ENCODE measurements at places on chromosomes 4 and X.

DNA sequence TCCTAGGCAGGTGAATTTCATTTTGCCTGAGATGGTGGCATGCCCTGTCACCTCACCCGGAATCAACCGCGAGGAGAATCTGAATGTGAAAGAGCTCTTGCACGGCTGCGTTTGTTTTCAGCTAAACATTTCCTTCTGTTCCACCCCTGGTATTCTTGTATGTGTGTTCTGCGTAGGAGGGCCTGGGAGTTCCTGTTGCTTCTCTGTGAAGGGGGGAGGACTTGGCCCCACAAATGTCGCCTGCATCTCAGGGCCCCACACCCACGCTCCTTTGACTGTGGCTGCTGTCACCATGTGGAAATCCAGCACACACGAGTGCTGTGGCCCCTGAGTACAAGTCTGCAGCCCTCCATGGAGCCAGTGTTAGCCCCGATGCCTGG, 45.8 kb upstream of the CLCN4 start:
- DNase-seq, result no peak

DNA sequence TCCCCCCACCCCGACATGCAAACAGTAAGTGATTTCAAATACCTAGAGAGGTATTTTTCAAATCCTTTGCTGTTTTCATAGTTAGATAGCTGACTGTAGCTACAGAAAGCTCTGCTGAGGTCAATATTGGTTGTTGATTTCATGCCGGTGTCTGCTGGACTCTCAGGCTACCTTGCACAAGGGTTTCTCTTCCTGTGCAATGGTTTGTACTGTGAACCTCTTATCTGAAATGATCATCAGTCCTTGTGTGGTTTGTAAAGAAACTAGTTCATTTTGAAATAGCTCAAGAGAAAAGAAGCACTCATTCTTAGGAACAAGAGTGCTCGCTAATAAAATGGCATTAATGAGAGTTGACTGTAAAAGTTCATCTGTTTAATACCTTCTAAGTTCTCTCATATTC, 2.1 kb downstream of the MTM1 start:
- no peak for DNase-seq

DNA sequence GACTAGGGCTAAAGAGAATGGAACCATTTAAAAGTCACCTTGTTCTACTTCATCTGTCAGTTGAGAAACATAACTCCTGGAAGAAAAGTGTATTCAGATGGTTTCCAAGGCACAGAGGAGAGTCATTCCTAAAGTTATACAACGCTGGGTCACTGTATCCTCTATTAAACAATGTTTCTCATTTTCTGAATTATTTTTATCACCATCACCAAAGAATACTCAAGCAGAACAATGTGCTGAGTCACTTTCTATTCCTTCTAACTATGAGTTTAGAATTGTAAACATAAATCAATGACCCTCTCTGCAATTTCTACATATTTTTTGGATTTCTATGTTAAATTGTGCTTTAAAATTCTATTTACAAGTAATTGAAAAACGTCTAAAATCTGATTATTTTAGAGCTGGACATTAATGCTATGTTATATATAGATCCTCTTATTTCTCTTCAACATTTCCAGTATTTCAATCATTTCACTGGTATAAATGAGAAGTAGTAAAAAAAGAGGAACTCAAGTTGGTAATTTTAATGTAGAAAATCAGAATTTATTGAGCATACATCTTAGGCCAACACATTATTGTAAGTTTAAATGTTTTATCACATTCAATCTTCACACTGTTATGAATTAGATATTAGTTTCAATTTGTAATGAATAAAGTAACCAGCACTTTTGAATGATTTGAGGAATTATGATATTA, 7.5 kb downstream of the DTHD1 start:
- DNase-seq, result no peak

GRCh38 chr4:109432203-109432602, 1.4 kb upstream of the SEC24B start:
- DNase-seq, result no peak

DNA sequence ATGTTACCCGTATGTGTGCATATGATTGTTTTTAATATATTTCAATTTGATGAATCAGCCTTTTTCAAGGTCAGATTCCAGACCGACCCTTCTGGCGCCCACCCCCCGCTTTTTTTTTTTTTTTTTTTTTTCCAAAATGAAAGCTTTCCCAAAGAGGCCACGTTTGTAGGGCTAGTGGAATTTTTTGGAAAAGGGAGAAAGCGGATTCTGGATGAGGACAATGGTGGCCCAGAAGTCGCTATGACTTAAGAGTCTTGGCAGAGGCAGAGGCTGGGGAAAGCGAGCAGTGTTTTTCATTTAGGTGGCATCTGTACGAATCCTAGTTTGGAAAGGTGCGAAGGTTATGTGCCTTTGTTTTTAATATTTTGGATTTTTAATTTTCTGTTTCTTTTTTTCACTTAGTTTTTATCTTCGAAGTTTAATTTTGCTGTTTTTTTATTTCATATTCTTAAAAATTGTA, 14.6 kb downstream of the NDUFB11 start:
- no peak for DNase-seq

DNA sequence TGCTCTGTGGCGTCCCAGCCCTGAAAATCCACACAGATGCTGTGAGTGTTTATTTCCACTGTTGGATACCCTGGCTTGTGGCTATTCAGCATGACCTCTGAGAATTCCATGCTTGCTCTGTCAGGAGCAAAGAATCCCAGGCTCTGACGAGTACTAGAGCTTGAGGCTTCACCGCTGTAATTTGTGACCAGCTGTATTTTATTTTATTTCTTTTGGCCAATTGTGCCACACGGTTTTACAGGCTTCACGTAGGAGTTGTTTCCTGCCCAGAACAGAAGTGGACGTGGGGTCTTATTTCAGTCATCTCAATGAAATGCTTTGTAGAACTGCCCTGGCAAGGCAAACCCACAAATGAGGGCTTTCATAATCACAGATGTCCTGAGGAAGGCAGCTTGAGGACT, 69.4 kb upstream of the CLDN34 start:
- DNase-seq, result no peak

- DNase-seq, result no peak
These were observed 354.6 kb downstream of the GRID2 start for GRCh38 chr4:92658318-92658717.

DNA sequence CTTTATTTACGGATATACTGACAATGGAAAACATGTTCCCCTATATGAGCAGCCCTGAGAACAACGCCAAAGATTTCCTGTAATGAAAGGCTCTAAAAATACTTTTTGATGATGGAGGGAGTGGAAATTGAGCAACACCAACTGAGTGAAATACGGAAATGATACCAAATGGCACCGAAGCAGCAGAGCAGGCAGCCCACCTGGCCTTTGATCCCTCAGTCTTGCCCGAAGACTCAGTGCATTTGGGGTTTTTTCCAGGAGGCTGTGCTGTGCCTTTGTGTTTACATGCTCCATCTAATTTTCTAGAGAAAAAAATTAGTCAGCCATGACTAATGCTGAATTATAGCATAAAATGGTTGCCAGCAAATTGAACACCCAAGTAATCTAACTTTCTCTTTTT, 169.9 kb upstream of the RBPJ start:
- DNase-seq, result no peak

GRCh38 chr4:5381961-5382441, 326.4 kb downstream of the EVC2 start:
- DNase-seq, result no peak

DNA sequence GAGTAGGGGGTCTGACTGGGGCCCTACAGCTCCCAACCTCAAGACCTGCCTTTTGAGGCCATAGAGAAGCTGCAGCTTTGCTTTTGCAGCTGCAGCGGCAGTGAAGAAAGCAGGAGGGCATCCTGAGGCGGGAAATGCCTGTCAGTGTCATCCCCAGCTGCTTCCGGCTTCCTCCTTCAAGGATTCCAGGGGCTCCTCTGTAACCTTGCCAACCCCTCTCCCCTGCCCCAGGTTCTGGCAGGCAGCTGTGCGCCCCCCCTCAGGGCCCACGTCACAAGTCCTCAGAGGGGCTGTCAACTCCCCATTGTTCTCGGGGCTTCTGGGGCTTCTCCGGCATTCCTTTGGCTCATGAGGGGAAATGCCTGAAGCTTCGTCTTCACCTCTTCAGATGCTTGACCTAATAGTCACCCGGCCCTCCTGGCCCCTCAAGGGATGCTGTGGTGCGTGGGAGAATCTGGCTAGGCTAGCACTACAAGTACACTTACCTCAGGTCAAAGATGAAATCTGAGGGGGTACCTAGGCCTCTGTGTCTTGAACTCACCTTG, 31.9 kb downstream of the APLN start:
- DNase-seq, result no peak

GRCh38 chr4:13541176-13541604, 3.1 kb downstream of the NKX3-2 start:
- no peak for DNase-seq

GRCh38 chrX:81959964-81960363, 758.1 kb downstream of the SH3BGRL start:
- DNase-seq, result no peak

DNA sequence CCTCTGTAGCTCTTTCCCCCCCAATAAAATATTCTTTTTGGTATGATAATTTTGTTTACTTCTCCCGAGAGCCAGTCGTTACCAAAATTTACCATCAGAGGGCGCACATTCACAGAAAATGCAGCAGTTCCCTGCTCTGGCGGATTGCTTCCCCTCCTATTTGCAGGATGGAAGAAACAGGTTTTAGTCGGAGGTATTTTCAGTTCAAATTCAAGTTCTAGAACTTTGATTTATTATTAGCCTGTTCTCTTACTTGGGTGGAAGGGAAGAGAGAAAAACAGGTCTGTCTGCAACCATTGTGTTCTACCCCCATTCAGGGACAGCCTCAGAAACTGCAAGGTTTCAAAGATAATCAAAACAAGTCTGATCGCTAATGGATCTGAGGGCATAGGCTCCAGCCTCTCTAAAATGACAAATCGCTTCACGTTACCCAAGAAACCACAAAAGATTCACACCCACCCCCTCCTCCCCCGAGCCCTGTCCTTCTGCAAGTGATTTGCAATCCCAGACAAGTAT, 263.8 kb upstream of the RPS6KA3 start:
- DNase-seq, result peak; percentile 7

GRCh38 chr4:139295206-139295941, 5.9 kb upstream of the NAA15 start:
- DNase-seq, result peak; percentile 83

- no peak for DNase-seq
These were observed 291.7 kb downstream of the KCNIP4 start for GRCh38 chr4:21656832-21657231.

GRCh38 chr4:125155251-125155650, 159.5 kb upstream of the FAT4 start:
- DNase-seq, result no peak

- DNase-seq, result no peak
These were observed 303.6 kb downstream of the PCDH10 start for GRCh38 chr4:133452678-133453077.

GRCh38 chrX:40483502-40483901, 97.3 kb upstream of the ATP6AP2 start:
- DNase-seq, result no peak

DNA sequence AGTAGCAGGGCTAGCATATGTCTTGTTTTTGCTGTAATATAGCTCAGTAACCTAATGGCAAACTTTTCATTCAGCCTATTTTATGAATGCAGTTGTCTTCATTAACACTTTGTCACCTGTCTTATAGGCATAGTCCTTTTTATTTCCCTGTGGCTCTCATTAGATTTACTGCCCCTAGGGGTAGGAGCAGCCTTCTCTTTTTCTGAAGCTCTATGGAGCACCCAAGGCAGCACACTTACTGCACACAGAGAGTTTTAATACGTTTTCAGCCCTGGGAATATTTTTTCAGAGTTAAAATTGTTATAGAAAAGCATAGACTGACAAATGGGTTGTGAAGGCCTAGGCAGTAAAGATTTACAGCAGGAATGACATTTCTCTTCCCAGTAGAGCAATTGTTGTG, 406.8 kb downstream of the TMA16 start:
- no peak for DNase-seq

DNA sequence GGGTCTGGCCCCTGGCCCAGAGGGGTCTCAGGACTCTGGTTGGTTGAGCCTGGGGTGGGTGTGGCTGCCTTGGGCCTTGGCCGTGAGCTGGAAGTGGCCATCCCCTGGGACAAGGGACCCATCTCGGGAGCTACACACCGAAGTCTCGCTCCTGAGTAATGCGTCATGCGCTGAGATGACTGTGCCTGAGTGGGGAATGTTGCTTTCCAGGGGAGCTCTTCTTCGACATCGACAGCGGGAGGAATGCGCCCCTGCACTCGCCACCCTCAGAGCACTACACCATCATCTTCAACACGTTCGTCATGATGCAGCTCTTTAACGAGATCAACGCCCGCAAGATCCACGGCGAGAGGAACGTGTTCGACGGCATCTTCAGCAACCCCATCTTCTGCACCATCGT, 38.5 kb downstream of the CCNQ start:
- DNase-seq, result no peak

- no peak for DNase-seq
These were observed 13.1 kb upstream of the RPL34 start for GRCh38 chr4:108607079-108607815.

DNA sequence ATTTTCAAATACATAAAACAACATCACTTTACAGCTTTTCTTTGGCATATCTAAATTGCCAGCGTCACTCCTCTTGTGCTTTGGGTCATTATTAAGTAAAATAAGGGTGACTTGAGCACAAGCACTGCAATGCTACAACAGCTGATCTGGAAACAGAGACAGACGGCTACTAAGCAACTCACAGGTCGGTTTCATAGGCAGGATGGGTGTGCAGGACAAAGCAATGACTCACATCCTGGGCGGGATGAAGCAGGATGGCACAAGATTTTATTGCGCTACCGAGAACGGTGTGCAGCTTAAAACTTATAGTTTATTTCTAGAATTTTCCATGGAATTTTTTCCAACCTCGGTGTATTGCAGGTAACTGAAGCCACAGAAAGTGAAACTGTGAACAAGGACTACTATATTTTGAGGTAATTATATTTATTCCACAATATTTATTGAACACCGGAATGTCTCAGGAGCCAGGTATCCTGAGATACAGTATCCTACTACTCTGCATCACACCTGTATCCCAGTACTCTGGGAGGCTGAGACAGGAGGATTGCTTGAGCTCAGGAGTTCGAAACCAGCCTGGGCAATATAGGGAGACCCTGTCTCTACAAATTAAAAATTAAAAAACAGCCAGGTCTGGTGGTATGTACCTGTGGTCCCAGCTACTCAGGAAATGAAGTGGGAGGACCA, 215.5 kb downstream of the APBB2 start:
- DNase-seq, result no peak

DNA sequence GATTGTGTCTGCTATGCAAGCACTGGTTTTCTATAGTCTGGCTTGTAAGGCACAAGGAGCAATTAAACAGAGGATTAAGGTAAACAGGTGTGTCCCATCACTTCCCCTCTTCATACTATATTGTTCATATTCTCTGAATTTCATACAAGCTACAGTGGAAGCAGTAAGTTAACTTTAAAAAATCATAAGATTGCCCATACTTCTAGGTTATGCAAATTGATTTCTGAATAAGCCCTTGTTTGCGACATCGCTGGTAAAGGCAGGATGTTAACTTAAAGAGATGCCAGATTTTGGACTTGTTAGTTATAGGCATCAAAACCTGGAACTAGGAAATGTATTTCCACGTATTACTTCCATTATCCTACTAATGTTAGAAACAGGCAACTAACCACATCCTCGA, 1.0 kb upstream of the TMEM131L start:
- no peak for DNase-seq
